Stimulated activated CD4-positive, alpha-beta T cell treated with anti-CD3 and anti-CD28 coated beads, TNF-alpha, amount 100 ng/mL, for 24 hours (primary cell): ENCODE measurements at places on chromosomes 2 and 18.

DNA sequence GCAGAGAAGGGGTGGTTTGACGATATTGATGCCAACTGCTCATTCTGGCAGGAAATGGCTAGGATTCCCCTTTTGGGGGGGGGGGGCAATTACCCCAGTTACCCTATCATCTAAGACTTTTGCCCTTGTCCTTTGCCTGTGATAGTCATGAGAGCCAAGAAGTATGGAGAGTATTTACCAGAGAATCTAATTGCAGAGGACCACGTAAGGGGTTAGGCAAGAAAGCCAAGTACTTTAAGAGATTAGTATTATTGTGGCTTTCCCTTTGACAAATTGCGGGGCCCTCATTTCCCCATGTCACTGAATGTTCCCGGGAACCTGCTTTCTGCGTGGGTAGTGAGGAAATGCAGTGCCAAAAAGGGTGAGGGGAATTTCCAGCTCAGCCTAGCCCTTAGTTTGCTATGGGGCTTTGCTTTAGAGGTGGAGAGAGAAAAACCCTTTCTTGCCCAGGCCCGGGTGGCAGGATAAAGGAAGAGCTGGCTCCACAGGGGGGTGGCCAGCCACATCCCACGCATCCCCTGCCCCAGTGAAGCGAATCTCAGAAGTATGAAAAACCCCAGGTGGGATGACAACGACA lies 1.5 kb downstream of the AQP4 start:
- DNase-seq = no peak

GRCh38 chr2:27889774-27890145 lies 427 bp downstream of the RBKS start:
- no peak for DNase-seq

DNA sequence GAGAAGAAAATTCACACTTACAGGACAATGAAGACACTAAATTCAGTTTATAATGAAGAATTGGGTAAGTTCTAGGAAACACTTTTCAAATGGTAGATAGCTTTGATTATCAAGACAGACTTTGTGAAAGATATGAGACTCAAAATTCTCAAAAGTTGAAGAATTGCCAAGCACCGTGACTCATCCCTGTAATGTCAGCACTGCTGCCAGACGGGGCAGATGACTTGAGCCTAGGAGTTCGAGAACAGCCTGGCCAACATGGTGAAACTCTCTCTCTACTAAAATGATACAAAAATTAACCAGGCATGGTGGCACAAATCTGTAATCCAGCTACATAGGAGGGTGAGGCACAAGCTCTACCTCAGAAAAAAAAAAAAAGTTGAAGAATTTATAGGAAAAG lies 1820.1 kb upstream of the LRRTM1 start:
- no peak for DNase-seq

GRCh38 chr2:85584857-85585780 lies 888 bp downstream of the VAMP5 start:
- DNase-seq = no peak
